LoVo (cell line): ENCODE measurements at places on chromosomes 12 and 14.

DNA sequence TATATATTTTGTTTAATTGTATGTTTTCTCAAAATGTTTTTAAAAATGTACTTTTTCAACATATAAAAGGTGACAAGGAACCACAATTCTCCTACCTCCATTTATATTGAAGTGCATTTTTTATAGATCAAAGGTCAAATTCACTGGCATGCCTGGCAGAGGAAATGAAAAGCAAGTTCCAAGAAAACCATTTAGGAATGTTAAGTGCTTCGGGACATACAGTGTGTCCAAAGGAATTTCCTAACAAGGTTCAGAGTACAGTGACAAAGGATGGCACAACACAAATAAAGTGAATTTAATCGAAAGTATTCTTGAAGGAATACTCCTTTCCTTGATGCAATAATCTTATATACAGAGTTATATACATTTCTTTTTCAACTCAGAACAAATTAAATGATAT lies 242.3 kb downstream of the CCER1 start:
- DNase-seq: peak; percentile 27

DNA sequence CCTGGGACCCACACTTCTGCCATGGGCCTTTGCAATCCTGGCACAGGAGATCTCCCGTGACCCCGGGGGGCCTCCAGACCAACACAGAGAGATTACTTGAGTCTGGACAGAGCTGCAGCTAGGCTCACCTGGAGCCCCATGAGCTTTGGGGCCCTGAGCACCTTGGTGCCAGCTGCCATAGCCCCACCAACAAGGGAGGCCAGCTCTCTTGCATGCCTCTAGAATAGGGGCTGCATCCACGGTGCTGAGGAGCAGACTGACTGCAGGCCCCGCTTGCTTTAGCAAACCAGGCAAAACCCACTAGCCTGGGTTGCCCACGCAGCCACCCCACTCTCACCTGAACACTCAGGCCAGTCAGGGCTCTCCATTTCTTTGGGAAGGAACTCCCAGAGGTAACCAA lies 3.7 kb upstream of the OR4N2 start:
- no peak for DNase-seq

- no peak for DNase-seq
Observed at GRCh38 chr12:61044766-61045165, 1215.4 kb upstream of the USP15 start.

GRCh38 chr14:99026471-99026870 lies 245.5 kb downstream of the BCL11B start:
- DNase-seq: no peak

- DNase-seq: no peak
Observed at GRCh38 chr12:89070603-89071002, 281.7 kb downstream of the DUSP6 start.

DNA sequence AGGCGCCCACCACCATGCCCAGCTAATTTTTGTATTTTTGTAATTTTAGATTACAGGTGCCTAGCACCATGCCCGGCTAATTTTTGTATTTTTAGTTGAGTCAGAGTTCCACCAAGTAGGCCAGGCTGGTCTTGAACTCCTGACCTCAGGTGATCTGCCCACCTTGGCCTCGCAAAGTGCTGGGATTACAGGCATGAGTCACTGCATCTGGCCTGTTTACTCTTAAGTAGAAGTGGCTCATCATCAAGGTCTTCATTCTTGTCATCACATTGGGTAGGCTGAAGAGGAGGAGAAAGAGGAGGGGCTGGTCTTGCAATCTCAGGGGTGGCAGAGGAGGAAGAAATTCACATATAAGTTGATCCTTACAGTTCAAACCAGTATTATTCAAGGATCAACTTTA lies 152.4 kb upstream of the ATP2B1 start:
- DNase-seq: peak; percentile 23

DNA sequence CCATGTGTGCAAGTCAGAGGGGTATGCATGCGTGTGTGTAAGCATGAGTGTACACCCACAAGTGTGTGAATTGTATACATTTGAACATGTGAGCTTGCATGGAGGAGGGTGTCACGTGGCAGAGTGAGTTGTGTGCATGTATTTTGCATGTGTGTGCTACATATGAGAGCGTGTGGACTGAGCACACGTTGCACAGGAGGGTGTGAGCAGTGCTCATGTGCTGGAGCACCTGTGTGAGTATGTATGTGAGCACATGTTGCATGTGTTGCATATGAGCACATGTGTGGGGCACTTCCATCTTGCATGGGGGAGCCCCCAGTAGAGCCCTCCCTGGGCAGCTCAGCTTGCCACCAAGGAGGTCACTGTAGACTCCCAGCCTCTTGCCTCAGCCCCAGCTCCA lies 180.2 kb upstream of the MYL2 start:
- DNase-seq: no peak

GRCh38 chr12:111412007-111412829 lies 6.5 kb downstream of the SH2B3 start:
- no peak for DNase-seq

DNA sequence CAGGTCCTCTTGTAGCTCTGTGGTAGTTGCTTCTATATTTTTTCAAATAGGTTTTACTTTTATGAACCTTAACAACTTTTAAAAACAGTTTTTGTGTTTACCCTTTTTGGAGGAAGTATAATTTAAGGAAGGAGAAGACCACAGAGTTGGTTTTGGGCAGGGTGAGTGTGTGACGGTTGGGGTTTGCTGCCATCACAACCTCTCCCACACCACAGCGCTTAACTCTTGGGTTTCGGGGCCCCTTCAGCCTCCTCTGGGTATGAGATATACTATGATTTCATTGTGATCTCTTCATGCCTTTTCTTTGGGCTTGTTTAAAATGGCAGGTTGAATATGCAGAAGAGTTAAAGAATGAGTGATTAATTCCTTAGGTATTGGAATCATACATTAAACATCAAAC lies 228.7 kb upstream of the CRY1 start:
- no peak for DNase-seq

DNA sequence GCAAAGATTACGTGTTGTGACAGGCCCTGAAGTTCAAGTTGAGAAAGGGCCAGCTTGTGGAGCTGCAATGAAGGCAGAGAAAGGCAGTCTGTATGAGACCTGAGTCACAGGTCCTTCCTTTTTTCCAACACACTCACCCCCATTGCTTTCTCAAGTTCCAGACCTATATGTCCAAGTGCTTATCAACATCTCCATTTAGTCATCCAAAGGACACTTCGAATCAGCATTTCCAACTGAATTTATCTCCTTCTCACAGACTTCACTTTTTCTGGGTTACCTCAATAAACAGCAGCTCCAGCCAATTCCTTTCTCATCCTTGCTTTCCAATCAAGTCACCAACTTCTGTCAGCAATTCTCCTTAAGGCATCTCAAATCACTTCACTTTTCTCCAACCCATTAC lies 56.4 kb upstream of the KIF21A start:
- no peak for DNase-seq

DNA sequence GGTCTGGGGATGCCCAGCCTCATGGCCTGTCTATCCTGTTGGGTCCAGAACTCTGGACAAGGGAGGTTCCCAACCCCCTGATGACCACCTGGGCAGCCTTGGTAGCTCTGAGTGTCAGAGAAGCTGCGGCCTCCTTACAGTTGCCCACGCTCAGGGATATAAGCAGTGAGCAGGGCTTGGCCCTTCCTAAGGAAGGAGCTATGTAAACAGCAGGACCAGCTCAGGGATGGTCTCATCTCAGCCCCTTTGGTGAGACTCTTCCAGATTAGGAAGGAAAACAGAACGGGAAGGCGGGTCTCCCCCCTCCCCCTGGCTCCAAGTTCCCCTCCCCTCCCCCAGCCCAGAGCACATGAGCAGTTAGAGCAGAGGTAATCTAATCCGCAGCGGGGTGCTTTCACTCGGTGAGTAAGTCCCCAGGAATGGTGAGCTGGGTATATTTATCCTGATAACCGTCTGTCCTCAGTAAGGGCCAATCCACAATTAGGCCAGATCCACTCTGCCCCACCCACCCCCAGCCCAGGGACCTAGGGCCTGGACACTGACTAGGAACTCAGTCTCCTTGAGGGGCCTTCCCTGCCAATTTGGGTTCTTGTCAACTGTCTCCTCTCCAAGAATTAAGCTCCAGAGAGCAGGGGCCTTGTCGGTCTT lies 29.5 kb upstream of the RPLP0 start:
- peak; percentile 89 for DNase-seq

- DNase-seq: no peak
Observed at GRCh38 chr14:92950193-92950540, 27.2 kb downstream of the CHGA start.

GRCh38 chr14:104140463-104141331 lies 2.3 kb downstream of the KIF26A start:
- DNase-seq: no peak

DNA sequence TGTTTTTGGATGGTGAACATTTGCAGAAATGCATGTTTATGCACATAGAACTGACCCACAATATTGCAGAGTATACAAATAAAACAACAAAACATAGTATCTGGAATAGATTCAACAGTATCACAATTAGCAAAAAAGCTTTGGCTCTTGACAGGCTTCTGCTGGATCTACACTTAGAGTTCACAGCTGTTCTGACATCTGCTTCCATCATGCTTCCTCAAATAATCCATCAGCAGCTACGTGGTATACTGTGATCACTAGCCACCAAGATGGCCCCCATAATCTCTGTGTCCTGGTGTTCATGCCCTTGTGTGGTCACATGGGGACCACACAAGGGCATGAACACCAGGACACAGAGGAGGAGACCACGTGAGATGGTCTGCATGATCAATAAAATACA lies 166.6 kb upstream of the CCDC198 start:
- no peak for DNase-seq

DNA sequence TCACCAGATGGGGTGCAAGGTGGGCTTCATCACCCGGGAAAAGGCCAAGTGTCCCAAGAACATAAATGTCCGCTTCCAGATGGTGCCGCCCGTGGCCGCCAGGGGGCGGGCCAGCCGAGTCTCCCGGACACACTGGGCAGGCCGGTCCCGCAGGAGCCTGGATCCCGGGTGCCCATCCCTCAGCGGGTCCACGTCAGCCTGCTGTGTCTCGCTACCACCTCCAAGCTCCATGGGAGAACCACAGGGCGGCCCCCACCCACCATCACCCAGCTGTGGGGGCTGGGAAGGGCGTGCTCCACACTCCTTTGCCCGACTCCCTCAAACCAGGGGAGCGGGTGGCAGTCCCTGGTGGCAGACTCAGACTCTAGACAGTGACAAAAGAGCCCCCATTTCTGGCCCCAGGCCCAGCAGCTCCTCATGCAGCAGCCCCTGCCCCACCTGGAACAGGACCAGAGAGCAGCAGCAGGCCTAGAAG lies 22.0 kb upstream of the NUDT14 start:
- DNase-seq: peak; percentile 65

DNA sequence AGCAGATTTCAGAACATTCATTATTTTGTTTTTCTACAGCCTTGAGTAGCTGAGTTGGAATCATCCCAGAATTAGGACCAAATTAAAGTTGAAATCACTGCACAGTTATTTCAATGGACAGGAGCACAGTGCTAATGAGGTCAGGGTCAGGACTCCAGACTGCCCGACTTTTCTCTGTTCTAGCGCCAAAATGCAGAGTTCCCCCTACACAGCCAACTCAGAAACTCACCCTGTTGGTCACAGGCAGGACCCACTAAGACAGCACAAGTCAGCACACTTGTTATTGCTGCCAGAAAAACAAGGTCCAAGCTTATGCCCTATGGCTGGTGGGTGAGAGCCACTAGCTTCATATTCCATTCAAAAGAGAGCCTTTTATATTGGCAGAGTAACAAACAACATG lies 198.1 kb upstream of the KRR1 start:
- DNase-seq: no peak

GRCh38 chr12:143964-144649 lies 69.8 kb downstream of the SLC6A12 start:
- DNase-seq: peak; percentile 59

DNA sequence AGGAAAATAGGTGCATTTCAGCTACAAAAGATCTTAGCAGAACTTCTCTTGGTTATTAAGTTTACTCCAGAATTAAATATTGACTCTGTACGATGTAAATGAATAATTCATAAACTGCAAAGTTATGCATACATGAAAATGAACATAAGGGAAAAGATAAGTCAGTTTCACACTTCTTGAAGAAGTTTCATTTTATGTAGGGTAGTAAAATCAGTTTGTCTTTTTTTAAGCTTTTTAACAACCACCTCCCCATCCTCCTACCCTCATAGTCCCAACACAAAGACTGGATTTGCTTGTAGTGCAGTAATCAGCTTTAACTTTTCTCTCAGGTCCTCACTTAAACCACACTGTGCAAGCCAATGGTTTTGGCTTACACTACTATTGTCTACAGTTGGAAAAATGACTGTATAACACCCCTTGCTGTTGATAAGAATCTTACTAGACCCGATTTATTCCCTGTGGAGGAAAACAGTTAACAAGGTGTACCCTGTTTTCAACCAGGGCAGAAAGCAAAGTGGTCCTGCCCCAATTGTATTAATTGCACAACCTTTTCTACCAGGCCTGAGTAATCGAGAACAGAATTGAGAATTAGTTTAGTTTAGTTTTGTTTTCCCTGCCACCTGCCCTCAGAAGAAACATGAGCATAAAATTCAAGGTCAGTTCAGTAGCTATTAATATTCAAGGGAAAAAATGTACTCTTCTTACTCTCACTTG lies 44.1 kb downstream of the NIN start:
- DNase-seq: no peak

GRCh38 chr12:54439096-54439495 lies 20.0 kb upstream of the ITGA5 start:
- DNase-seq: no peak

DNA sequence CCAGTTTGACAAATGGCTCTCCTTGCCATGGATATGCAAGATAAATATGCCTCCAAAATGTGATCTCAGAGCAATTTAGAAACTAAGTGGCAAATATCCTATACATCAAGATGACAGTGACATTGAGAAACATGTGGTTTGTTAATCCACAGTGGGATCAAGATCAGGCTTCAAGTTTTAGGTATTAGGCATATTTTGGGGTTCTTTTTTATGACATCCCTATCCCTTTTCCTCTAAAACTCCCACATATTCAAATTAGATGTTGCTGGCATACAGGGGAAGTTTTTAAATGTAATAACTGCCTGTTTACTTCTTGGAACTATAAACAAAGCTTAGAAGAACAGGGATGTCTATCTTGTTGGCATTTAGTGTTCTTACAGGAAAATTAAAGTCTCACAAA lies 179.4 kb downstream of the CRADD start:
- no peak for DNase-seq

- no peak for DNase-seq
Observed at GRCh38 chr12:56679883-56680575, 8.1 kb downstream of the PTGES3 start.

- no peak for DNase-seq
Observed at GRCh38 chr14:38999949-39000348, 103.1 kb downstream of the SEC23A start.

GRCh38 chr14:65989981-65990380 lies 496.2 kb upstream of the CCDC196 start:
- no peak for DNase-seq

DNA sequence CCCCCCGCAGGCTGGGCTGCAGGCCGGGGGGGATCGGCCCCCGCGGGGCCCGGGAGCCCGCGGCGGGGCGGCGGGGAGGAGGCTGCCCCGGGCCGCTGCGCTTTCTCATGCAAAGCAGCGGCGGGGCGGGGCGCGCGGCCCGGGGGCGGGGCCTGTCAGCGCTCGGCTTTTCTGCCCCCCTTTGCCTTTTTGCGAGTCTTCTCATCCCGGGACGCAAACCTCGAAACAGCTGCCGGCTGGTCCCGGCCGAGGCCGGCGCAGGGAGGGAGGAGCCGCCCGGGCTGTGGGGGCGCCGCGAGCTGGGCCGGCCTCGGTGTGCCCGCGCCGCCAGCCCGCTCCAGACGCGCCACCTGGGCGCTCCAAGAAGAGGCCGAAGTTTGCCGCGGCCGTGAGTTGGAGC lies at the start of gene FZD10:
TSS of gene FZD10 (plus strand) at position 198 of the 400 bp plus-strand sequence. CDS start 479 bp downstream, outside the sequence.
- no peak for DNase-seq
